ENCODE measurements at places on chromosomes 12 and 14.

- DNase-seq = no peak
Measured at GRCh38 chr14:67675219-67675582, 769 bp upstream of the VTI1B start.

DNA sequence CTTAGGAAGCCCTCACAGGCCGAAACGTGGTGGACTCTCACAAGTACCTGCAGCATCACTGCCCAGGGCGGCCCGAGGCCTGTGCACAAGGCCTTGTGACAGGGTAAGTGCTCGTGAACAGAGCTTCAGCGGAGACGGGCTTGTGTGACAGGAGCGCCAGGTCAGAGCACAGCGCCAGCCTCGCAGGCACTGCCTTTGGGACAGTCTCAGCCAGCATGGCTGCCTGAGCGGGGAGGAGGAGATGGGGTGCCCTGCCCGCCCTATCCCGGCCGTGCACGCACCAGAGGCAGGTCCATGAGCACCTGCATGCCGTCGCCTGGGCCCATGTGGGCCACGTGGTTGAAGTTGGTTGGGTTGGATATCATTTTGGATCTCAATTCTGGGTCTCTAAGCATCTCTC lies 16.9 kb downstream of the AMN start:
- no peak for DNase-seq

DNA sequence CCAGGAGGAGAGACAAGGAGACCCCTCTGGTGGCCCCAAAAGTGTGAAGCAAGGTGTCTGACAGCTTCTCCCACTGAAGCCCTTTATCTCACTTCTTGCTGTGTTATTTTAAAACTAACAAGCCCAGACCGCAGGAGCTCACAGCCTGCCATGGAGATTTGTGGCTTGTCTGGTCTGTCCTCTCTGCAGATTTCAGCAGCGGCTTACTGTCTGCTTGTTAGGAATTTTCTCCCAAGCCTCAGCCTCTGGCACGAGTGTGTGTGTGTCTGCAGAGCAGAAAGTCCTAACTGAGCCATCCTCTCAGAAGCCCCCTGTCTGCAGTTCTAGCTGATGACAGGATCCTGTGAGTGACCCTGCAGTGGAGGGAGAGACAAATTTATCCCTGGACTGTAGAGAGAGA lies 87.9 kb upstream of the HSPB8 start:
- DNase-seq = no peak

- DNase-seq = no peak
Measured at GRCh38 chr14:44530475-44530874, 23.4 kb upstream of the FSCB start.

- DNase-seq = no peak
Measured at GRCh38 chr12:53244337-53244736, 12.3 kb upstream of the RARG start.

DNA sequence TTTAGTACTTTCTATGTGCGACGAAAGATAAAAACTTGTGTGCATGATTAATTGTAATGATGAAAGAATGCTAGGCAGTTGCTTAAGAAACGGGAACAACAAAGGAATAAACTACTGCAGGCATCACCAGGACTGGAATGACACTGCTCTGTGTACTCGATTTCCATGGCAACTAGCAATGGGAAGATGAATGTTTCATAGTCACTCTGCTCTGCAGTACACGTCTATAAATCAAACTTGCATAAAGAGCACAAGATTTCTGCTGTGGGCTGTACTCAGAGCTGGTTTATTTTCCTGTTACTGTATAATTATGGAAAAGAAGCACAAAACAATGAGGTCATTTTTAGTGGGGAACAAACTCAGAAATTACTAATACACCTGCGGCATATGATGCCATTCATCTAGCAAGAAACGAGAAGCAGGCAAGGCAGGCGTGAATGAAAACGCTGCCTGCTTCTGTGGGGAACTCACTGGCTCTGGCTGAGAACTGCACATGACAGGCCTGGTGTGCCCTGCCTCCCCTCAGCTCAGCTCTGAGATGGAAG lies 41.8 kb downstream of the EFCAB11 start:
- no peak for DNase-seq

GRCh38 chr12:67111182-67111581 lies 158.0 kb upstream of the CAND1 start:
- no peak for DNase-seq

- DNase-seq = no peak
Measured at GRCh38 chr12:119154435-119154818, 24.3 kb upstream of the HSPB8 start.

- DNase-seq = no peak
Measured at GRCh38 chr12:56657416-56658379, 11.9 kb upstream of the ATP5F1B start.

DNA sequence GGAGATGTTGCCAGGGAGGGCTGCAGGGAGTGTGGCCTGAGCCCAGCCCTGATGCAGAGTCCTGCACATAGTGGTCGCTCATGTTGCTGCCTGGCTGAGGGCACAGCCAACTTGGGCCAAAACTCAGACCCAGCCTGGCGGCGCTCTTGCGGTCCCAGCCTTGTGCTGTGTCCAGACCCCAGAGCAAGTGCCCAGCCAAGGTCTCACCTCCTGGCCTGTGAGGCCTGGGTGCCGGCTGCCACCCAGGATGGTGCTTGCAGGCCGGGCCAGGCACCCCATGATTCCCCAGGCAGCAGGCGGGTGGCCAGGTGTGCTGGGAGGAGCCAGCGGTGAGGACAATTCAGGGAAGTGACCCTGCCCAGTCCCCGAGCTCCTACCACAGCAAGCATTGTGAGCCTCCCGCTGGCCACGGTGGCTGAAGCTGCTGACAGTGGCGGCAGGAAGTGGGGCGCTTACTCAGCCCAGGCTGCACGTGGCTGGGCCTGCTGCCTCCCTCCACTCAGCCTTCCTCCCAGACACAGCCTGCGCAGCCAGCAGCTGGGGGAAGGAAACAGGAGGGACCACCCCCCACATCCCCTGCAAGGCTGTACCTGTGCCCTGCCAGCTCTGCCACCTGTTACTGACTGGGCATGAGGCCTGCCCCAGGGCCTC lies 17.7 kb upstream of the PGF start:
- no peak for DNase-seq

DNA sequence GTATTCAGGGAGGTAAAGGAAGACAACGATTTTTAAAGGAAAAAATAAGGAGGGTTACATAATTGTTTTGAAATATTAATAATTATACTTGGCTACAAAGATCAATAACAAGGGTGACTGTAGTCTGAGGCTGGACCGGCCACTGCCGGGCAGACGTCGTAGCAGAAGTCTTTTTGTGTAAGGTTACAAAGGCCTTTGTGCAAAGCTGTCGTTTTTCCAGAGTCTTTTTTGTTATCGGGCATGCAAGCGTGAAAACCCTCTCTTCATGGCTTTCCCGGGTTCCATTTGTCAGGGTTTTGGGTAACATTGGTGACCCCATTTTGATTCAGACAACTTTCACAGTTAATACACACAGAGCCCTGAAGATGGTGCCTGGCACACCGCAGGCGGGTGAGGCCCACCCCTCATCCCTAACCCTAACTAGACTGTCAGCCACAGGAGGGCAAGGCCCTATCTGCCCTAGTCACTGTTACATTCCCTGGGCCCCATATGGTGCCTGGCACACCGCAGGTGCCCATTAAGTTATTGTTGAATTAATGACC lies 31.3 kb downstream of the RILPL1 start:
- DNase-seq = no peak

DNA sequence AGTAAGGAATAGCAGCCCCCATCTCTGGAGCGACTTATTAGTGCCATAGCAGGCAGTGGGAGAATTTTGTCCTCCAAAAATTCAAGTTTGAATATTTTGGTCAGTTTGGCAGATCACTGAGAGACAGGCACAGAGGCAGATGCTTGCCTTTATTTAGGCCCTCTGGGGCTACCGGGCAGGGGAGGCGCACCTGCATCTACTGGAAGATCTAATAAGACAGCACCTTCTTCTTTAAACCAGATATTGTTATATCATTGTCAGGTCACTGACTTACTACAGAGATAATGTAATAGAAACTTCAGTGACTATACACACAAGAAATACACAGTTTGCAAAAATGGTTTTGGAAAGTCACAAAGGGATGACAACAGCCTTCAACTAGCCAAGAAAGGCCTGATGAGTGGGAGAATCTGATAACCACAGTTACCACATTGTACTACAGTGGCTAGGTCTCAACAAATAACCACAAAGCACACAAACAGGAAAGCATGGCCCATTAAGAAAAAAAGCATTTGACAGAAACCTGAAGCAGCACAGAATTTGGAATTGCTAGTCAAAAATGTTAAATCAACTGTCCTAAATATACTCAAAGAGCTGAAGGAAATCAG lies 56.8 kb downstream of the CDK17 start:
- DNase-seq = no peak

DNA sequence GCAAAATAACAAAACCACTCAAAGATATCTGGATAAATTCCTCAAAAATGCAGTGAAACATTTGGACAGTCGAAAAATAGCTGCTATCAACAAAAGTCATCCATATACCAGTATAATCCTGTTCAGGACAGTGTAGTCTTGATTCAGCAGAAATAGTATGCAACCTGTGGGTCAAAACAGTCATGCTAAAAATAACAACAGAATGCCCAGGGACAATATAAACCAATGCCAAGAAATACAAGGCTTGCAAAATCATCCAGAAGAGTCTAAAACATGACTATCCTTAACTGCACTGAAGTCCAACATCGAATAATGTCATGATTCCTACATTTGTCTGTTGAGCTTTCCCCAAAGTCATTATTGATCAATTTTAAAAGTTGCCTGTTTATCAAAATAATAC lies 425.9 kb downstream of the FSCB start:
- no peak for DNase-seq

DNA sequence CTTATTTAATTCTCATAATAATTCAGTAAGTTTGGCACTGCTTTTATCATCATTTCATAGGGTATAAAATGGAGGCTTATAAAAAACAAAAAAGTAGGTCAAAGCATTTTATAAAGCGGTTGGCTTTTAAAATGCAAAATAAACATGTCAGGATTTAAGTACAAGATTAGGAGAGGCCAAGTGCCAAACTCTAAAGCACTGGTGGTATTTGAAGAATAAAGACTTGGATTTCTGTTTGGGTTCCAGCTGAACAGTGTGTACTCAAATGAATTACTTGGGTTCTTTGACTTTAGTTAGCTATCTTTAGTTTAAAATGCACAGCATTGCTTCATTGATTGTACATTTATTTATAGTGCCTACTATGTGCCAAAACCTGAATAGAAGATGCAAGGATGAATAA lies 966.6 kb upstream of the SEL1L start:
- no peak for DNase-seq

DNA sequence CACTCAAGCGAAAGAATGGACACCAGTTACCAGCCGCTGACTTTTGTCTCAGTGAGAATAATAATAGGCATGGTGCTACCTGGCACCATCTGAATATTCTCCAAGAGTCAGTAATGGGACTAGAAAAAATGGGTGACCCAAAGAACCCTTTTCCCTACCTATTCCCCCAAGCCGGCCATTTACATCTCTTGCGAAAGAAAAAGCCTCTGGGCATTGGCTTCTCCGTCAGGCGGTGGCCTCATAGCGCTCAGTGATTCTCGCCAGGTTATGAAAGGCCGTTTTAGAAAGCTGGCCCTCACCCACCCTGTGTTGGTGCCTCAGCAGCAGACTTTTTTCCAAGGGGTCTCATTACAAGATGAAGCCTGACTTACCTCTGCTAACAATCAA lies 523 bp upstream of the SLC6A15 start:
- DNase-seq = no peak
